Stimulated activated CD8-positive, alpha-beta memory T cell treated with anti-CD3 and anti-CD28 coated beads, Interleukin-15, amount 100 ng/mL, for 48 hours (primary cell): ENCODE measurements at places on chromosomes 2 and 18.
A peak's percentile ranks its signal among the peaks of the same experiment; 100 is the strongest.

GRCh38 chr2:20091305-20091991, 40.0 kb upstream of the LAPTM4A start:
- no peak for DNase-seq

- no peak for DNase-seq
Observed at GRCh38 chr18:24388957-24389356, 8.7 kb downstream of the OSBPL1A start.

- no peak for DNase-seq
Observed at GRCh38 chr2:240387669-240388358, 47.6 kb upstream of the GPC1 start.

- no peak for DNase-seq
Observed at GRCh38 chr2:48946449-48947048, 191.0 kb upstream of the LHCGR start.

GRCh38 chr2:128374001-128374710, 55.5 kb upstream of the HS6ST1 start:
- DNase-seq = no peak

GRCh38 chr2:75246441-75247167, 47.3 kb upstream of the TACR1 start:
- no peak for DNase-seq

DNA sequence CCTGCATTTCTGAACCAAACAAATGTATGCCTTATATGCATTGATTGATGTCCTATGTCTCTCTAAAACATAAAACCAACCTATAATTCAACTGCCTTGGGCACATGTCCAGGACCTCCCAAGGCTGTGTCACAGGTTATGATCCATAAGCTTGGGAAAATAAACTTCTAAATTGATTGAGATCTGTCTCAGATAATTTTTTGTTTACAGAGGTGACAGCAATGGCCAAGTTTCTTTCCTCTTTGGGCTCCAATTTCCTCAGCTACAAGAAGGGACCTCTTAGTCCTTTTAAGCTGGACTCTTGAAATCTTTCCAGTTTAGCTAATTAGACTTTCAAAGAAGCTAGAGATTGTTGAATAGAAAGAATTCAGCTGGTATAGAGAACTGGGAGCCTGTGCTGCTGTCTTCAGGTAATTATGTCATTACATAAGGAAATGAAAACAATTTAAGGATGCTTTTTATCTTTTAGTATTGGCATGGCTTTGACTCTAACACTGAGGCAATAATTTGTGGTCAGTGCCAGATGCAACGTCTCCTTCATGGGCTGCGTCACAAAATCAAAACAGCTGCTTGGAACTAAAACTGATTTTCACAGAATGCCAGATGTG, 412.1 kb upstream of the TRIB2 start:
- DNase-seq = no peak

DNA sequence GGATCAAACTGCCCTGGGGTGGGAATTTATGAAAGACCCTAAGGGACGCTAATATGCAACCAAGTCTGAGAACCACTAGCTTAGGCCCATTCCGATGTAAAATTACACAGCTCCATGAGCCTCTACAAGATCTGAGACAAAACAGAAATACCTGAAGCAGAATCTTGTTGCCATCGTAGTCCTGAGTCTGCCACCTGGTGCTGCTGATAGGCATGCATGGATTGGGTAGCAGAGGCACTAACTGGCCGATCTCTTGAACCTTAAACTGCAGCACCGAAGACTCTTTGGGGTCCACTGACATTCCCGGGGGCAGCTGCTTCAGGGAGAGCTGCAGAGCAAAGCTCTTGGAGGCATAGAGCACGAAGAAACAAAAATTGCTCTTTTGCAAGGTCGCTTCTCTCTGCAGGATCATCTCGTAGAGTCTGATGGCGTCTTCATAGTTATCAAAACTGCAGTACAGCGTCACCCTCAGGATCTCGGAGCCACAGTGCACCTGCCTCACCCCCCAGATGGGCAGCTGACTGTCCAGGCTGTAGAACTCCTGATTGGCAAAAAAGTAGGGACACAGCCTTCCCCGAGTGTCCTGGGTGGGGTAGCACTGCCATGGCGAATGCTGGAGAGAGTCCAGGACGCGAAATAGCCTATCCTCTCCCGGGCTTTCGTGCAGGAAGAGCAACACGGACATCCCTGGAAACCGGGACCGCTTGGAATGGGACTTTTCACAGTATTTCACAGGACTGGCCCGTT, 848 bp downstream of the FAM124B start:
- no peak for DNase-seq

- DNase-seq = no peak
Observed at GRCh38 chr2:213246497-213247281, 37.6 kb upstream of the SPAG16 start.

DNA sequence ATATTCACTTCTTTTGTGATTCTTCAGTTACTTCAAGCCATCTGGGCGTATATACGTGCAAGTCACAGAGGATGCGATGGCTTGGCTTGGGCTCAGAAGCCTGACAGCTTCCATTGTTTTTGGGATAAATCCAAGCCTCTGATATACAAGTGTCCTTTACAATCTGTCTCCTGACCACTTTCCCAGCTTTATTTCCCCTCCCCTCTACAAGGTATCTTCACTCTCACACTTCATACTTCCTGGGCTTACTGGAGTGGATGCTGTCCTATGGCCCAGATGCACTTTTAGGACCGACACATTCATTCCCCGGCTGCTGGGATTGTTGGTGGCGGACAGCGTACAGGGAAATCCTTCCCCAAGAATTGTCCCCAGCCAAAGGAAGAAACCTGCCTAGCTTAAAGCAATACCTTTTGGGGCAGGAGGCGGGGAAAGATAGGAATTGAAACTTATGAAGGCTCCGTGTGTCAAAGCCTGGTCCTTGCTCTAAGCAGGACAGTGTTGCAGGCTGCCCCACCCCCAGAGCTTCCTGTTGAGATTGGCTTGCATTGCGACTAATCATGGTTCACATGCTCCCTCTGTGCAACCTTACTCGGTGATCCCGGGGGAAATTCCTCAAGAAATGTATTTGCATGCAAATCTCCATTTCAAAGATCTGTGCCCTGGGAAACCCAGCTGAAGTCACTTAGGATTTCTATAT, 802.9 kb upstream of the ID2 start:
- DNase-seq = no peak

GRCh38 chr18:34592961-34593382, 117.1 kb upstream of the DTNA start:
- DNase-seq = no peak

DNA sequence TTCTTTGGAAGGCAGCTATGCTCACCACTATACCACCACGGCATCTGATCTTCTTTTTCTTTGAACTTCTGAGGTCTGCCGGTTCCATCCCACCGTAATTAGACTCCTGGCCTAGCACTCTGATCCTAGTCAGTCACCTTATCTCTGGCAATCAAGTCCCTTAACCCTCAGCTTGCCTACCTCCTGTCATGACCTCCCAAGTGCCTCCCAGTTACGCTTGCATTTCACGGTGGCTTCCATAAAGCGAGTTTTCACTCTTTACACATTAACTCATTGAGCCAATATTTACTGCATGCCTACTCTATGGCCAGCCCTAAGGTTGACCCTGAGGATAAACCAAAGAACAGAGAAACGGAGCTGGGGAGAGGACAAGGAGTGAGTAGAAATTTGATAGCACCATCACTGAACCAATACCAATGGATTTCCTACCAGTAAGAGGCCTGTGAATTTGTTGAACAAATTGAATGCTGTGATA, 37.8 kb upstream of the TMEM182 start:
- no peak for DNase-seq

GRCh38 chr2:23321751-23322150, 63.2 kb upstream of the KLHL29 start:
- no peak for DNase-seq

DNA sequence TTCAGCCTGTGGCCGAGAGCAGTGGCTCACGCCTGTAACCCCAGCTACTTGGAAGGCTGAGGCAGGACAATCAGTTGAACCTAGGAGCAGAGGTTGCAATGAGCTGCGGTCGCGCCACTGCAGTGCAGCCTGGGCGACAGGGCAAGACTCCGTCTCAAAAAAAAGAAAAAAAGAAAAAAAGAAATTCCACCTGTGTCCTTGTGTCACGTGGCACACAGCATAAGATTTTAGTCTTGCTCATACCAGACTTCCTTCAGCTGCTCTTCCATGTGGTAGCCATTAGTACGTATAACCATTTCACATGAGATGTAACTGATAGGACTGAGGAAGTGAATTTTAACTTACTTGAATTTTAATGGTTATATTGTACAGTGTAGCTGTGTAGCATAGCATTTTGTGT, 4.0 kb downstream of the NOP58 start:
- no peak for DNase-seq

GRCh38 chr2:234133004-234133403, 82.5 kb downstream of the SPP2 start:
- no peak for DNase-seq

DNA sequence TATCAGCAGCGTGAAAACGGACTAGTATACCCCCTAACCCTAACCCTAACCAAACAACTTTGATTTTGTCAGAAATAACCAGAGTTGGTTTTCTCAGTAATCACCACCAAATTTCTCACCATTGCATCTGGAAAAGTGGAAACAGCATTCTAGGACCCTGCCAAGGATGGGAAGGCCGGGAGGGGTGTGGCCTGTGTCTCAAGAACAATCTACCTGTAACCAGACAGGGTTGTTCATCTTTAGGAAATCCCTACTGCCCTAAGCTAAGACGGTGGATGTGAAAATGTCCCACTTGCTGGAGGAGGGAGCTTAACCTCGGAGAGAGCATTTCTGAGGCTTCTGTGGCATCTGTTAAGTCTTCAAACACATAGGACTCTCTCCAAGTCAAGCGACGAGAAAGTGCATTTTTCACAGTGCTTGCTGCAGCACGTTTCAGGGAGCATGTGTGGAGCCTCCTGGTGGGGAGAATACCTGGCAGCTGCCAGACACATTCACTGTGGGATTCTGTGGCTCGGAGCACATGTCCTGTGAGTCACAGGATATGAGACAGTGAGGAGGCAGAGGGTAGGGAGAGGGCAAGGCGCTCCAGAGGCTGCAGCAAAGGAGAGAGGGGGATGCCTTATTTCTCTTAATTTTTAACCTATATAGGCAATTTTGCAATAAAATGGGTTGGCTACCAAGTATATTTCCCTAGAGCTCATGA, 207.5 kb downstream of the SPP2 start:
- peak; percentile 10 for DNase-seq

GRCh38 chr2:232349946-232350635, 28.5 kb upstream of the ALPP start:
- no peak for DNase-seq

DNA sequence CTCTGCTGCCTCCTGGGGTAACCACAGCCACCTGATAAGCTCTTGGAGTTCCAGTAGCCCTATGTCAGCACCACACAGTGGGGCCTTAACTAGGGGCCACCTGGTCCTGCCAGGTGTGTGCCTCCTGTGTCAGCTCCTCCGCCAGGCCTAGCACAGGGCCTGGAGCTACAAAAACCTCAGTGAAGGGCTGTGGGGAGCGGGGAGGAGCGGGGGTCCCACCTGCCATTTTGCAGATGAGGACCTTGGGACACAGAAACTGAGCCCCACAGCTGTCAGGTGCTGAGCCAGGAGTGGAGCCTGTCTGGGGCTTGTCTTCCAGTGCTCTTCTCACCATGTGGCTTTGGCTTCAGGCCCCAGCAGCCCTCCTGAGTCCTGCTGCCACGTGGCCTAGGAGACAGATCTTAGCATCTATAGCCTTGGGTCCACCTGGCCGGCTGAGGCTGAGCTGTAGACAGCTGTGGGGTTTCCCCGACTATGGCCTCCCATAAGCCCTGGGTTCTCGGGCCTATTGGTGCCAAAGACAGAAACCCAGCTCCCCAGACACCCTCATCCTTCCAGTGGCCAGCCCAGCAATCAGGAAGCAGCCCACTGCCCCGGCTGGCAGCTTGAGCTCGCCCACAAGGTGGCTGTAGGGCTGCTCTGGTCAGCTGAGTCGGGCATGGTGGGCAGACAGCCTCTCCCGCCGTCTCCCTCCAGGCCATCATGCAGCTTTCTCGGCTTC, 104.5 kb upstream of the MCFD2 start:
- DNase-seq = no peak

DNA sequence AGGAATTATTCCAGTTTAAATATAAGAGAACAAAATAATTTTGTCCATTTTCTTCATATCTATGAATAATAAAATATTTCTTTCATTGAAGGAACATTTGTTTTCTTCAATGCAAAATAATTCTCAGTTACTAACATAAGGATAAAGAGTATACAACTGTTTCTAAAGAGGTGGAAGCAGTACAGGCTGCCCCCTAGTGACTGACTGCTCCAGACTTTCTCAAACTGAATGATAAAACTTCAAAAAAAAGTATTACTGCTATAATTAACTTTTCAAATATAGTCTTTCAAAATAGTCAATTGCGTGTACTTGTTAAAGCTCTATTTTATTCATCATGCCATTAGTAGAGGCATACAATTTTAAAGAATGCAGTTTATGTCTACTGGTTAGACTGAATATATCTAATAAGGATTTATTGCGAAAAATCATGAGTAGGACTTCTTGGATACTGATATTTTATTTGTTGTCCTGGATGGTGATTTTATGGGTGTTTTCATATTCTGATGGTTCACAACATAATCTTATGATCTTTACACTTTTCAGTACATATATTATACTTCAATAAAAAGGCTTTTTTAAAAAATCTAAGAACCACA, 100.1 kb downstream of the WDPCP start:
- no peak for DNase-seq

GRCh38 chr2:24399434-24400206, 39.3 kb upstream of the ITSN2 start:
- DNase-seq = no peak
